ENCODE measurements at places on chromosomes 12 and 14.

DNA sequence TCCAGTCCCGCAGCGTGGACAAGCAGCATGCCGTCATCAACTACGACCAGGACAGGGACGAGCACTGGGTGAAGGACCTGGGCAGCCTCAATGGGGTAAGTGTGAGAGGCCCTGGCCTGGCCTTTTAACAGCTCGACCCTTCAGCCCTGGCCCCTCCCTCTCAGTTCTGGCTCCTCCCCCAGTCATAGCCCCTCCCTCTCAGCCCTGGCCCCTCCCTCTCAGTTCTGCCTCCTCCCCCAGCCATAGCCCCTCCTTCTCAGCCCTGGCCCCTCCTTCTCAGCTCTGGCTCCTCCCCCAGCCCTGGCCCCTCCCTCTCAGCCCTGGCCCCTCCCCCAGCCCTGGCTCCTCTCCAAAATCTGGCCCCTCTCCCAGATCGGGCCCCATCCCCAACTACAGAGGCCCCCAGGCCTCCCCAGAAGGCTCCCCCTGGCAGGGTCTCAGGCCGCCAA lies 11.2 kb downstream of the CEP170B start:
- DNase-seq = peak; percentile 74

DNA sequence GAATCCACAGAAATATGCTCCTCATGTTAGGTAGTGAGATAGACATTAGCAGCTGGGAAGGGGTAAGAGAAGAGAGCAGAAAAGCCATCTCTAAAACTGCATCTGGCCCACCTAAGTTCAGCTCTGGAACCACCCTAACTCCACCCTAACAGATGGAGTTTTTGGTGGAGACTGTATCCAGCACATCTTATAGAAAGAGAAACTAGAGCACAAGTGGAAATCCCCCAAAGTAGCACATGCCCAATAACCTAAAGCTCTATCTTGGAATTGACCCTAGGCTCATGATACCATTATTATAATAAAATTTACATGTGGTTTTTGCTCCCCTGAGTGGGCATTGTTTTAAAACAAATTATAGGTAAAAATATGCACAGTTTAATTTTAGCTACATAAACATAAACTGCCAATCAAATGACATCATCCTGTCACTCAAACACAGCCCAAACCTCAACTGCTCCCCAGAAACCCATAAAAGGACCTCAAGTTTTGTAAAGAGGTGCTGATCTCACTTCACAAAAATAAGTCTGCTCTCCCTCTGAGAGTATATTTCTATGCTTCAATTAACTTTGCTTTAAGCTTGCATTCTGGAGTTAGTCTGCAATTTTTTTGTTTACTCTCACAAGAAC lies 206.4 kb downstream of the PIK3C2G start:
- no peak for DNase-seq

- no peak for DNase-seq
These were observed 5.1 kb downstream of the TMEM179 start for GRCh38 chr14:104599446-104599845.

DNA sequence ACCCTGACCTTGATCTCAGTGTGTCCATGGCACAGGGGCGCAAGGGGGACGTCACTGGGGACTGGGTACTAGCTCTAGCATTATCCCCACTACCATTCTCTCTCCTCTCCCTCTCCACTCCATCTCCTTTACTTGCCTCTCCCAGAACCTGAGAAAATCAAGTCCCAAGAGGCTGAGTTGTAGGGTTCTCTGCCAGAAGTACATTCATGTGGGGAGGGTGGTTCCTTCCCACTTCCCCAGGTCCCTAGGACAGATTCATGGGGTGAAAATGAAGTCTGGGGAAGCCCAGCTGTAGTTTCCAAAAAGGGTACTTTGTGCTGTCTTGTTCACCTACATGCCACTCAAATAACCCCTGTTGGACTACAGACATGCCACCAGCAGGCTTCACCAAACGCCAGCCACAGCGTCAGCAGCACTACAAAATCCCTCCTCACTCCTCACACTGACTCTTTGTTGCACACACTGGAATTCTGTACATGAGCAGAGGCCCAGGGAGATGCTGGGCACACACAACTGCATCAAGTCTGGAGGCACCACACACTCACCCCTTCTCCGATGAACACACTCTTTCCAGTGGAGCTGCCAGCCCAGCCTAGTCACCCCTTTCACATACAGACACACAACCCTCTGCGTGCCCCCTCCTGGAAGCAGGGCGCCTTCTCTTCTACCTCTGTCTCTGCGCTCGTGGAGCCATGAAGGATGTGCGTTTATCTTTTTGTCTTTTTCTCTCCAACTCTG lies 6.9 kb downstream of the RARG start:
- DNase-seq = no peak

GRCh38 chr12:47767216-47767724 lies 5.8 kb upstream of the SLC48A1 start:
- DNase-seq = no peak

DNA sequence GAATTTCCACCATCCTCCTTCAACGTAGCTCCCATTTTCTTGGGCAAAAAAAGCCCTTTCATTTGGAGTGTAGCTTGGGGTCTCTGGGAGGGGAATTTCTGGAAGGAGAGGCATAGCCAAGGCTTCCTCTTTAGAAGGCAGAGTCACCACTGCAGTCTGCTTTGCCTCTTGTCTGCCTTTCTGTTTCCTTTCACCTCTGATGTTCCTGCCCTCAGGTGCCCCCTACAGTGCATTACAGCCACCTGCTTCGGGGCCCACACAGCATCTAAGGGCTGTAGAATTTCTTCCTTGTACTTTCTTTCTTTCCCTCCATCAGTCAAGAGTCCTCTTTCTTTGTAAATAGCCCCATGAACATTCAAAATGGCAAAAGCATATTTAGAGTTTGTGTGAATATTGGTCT lies 1313.9 kb downstream of the TMEM121 start:
- DNase-seq = no peak

- no peak for DNase-seq
These were observed 88.5 kb downstream of the GPR135 start for GRCh38 chr14:59376686-59377085.

All from D341Med (cell line).